ENCODE measurements at places on chromosomes 7 and 10.

DNA sequence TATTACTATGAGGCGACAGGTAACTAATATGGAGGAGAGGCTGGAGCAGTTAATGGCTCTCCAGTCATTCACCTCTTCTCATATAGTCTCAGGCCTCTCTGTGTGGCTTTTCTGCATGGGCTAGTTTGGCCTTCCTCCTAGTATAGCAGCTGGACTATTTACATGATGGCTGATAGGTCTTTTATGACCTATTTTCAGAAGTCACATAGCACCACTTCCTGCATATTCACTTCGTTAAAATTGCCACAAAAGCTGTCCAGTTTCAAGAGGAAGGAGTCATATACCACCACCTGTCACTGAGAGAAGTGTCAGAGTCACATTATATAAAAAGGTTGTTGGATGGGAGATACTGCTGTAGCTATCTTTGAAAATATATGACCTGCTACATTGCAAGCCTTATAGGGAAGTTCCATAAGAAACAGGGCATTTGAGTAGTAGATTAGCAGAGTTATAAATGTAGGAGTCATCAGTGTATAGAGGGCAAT is 8.0 kb upstream of the DMTF1 start:
- DNase-seq = no peak

DNA sequence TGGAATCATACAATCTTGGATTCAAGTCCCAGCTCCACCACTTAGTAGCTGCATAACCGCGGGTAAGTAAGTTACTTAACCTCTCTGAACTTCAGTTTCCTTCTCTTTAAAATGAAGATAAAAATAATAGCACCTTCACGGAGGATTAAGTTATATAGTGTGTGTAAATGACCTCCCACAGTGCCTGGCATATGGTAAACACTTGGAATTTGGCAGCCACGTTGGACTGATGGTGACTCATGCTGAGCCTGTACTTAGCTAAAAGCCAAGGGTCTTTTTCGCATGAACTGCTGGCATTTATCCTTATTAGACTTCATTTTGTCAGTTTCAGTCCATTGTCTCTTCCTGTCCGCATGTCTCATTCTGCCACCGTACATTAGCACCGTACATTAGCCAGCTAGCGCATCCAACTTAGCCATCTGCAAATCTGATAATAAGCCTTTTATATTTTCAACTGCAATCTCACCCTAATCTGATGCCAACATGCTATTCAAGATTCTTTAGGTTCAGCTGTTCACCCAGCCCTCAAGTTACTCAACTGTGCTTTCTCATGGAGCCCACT is 11.2 kb downstream of the SLC13A4 start:
- DNase-seq = no peak

DNA sequence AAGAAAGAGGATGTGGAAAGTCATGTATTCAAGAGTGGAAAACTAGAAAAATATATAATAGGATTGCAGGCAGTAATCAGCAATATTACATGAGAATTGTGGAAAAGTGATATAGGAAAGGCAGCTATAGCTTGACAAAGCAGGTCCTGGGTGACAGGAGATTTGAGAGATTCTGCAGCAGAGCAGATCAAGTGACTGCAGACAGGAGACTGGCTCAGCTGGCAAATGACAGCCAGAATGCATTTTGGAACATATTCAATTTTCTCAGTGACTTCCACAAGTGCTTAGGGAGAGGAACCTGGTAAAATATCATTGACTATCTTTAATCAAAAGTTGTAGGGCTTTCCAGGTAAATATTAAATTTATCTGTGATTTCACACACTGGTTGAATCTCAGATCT is 260.5 kb upstream of the CACNA2D1 start:
- no peak for DNase-seq

- no peak for DNase-seq
These were observed 56.1 kb upstream of the GRB10 start for GRCh38 chr7:50838675-50839377.

DNA sequence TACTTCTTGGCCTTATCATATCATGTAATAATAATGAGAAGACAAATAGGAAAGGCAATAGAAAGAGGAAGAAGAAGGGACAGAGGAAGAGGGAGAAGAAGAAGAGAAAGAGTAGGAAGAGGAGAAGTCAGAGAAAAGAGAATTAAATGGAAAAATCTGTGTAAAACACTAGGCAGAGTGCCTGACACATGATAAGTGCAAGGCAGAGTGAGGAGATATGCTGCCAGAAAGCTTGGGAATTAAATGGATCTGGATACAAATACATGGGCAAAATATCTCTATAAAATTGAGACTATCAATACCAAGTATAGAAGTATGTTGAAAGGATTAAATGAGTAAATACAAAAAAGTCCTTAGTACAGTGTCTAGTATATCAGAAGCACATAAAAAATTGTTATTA is 124.8 kb downstream of the CACNA2D1 start:
- no peak for DNase-seq

- no peak for DNase-seq
These were observed 11.6 kb downstream of the NAMPT start for GRCh38 chr7:106273009-106273668.

GRCh38 chr10:44982496-44982895 is 3.9 kb upstream of the DEPP1 start:
- DNase-seq = no peak

DNA sequence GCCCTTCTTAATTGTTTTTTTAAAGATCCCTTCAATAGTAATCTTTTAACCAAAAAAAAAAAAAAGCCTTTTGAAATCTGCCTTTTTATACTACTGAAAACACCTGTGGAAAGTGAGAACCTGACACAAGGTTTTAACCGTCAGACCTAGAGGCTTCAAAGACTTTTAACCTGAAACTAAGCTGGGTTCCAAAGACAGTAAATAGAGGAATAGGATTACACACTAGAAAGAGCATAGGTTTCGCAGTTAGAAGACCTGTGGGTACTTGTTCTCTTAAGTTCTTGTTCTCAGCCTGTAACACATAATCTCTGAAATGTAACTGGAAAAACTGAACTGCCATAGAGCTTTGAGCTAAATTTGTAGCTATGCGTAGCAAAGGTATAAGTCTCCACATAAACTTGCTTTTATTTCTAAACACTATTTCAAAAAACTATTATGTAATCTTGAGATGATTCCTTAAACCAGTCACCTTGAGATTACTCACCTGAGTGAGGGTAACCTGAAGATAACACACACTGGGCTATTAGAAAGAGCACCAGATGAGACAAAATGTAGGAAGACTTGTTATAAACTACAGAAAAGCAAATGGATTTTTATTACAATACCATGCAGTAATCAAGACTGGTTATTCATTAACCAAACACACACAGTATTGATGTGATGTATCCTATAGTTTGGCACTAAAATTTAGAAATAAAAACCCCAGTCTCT is 196.6 kb upstream of the FRMD4A start:
- DNase-seq = no peak

DNA sequence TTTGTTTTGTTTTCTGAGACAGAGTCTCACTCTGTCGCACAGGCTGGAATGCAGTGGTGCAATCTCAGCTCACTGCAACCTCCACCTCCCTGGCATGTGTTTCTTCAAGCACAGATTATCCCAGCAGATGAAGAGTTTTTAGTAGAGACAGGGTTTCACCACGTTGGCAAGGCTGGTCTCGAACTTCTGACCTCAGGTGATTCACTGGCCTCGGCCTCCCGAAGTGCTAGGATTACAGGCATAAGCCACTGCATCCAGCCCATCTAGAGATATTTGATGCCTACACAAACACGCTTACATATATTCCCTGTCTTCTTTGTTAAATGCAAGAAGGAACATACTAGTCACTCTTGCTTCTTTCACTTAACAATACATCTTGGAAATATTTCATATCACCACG is 5.9 kb upstream of the PTF1A start:
- no peak for DNase-seq

DNA sequence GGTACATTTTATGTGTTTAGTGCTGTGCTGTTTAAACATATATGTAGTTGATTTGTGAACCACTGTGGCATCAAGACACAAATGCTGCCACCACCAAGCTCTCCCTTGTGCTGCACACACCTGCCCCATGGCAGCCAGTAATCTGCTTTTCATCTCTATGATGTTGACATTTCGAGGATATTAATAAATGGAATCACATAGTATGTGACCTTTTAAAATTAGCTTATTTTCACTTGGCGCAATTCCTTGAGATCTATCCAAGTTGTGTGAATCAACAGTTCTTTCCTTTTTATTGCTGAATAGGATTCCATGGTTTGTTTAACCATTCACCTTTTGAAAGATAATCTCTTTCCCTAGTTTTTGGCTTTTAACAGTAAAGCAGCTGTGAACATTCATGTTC is 73.1 kb downstream of the BMPR1A start:
- no peak for DNase-seq

DNA sequence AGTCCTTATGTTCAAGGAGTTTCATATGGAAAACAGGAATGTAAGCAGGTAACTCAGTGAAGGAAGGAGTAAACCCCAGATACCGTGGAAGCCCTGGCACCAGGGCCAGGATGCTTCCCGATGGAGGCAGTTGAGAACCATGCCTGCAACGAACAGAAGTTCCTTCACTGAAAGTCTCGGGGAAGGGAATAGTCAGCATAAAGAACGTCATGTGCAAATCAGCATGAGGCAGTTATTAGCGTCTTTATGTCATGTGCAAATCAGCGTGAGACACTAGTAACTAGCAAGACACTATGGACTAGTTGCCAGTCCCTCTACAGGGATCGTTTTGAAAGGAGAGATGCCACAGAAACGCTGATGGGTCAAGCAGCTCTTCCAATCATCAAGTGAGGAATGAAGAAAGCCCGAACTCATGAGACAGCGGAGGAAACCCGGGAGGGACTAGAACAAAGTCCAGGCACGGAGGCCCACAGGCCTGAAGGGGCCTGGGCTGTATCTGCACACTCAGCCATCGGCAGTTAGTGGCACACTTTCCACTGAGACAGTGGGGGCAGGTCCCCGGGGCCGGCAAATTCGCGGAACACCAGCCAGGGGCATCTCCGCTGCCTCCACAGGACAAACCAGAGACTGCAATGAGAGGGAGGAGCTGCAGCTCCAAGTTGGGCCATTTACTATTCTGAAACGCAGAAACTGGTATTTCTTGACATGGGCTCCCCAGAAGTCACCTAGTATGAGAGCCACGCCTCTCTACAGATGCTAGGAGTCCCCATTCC is 109.6 kb downstream of the SFMBT2 start:
- DNase-seq = peak; percentile 29

DNA sequence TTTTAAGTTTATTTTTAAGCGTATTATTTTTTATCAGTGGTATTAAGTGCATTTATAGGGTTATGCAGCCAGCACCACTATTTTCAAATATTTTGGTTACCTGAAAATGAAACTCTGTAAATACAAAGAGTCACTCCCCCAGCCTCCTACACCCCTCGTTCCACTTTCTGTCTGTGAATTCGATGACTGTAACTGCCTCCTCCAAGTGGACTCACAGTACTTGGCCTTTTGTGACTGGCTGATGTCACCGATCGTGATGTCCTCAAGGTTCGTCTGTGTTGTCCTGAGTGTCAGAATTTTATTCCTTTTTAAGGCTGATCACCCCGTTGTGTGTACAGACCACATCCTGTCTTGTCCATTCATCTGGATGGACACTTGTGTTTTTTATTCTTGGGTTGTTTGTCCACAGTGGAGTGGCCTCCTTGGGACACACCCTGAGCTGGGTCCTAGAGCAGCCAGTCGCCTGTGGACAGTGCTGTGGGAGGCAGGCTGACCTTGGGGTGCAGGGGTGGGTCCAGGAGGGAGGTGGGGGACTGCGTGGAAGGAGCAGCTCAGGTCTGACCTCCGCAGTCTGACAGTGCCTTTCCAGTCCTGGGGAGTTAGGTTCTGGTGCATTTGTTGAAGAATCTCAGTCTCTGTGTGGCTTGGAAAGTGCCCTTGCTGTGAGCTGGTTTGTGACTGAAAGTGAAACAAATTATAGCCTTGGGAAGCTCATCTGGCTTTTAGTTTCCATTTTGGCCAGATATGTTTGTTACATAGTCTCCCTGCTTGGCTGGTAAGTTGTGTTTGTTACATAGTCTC is 6.9 kb downstream of the MTG1 start:
- no peak for DNase-seq

- no peak for DNase-seq
These were observed 63.3 kb downstream of the FAM185A start for GRCh38 chr7:102811942-102812678.

- no peak for DNase-seq
These were observed 129.3 kb downstream of the CHRM2 start for GRCh38 chr7:136997735-136998134.

GRCh38 chr7:82595176-82595575 is 151.6 kb upstream of the CACNA2D1 start:
- DNase-seq = no peak

GRCh38 chr7:50332241-50333165 is 28.0 kb downstream of the IKZF1 start:
- no peak for DNase-seq

DNA sequence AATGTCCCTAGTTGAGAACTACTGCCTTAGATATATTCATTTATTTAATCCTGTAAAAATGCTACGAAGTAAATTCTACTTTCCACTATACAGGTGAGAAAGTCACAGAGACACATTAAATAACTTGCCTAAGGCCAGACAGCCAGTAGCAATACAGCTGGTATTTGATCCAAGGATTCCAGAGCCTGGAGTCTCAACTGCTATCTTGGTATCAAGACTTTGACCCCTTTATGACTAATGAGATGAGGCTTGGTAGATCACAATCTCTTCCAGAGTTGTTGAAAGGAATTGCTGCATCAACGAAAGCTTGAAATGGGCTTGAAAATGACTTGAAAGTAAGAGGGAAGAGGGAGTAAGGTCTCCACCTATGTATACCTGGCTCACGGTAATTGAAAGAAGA is 83.3 kb downstream of the ORC5 start:
- DNase-seq = no peak

DNA sequence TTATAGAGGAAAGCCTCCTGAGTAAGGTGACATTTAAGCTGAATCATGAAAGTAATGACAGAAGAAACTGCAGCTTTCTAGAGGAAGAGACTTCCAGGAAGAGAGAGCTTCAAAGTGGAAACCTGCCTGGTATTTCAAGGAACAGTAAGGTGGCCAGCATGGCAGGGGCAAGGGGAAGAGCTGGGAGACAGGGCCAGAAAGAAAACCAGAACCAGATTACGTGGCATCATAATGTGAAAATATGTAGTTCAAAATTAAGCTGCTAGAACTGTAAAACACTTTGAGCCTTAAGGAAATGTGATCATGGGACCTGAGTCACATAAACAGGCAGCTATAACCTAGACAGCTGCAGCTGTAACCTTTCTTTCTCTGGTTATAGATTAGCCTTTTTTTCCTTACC is 238.0 kb upstream of the FOXK1 start:
- DNase-seq = no peak

DNA sequence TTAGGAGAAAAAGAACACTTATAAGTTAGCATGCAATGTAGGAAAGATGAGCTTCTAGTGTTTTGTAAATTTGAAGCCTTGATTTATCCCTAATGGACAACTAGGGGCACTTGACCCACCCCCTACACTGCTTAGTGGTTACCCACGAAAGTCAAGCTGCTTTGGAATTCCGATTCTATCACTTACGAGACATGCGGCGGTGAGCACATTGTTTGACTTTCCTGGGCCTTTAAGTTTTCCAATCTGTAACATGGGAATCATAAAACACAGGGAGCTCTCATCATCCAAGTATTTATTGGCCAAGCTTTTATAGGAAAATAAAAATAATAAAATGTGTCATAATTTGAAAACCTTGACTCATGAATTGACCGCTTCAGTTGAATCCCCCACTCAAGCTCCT is 78.7 kb upstream of the PDK4 start:
- DNase-seq = no peak

- no peak for DNase-seq
These were observed 179.5 kb upstream of the RNF32 start for GRCh38 chr7:156460858-156461627.
